ENCODE measurements at places on chromosomes 2 and 18. TPM values are rescaled to one million over a fixed set of nuclear protein-coding genes. Genes with fewer than 3 reads are reported as not detected.

GRCh38 chr2:18540872-18541271, 19.6 kb downstream of the RDH14 start:
- DNase-seq: no peak

- no peak for DNase-seq
These were observed 3.4 kb upstream of the EFEMP1 start for GRCh38 chr2:55926974-55927373.

DNA sequence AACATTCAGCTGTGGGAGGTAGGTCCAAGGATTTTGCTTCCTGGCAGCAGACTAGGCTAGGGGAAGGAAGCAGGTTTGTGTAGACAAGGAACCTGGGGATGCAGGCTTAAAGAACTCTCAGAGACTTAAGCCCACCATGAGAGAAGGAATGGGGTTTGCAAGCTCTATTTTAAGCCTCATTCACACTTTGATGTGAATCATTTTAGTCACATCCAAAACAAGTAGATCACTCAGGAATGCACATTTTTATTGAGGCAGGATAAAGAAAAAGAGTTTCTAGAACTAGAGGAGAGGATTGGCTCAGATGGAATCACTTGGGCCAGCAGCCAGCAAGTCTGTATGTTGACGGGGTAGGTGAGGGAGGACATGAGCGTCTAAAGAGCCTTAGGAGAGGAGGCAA, 3.3 kb upstream of the NAPG start:
- no peak for DNase-seq

The FEZ2 gene
- total RNA-seq: 17.6 TPM

The UNC80 gene
- not detected for total RNA-seq

- DNase-seq: no peak
These were observed 533.5 kb downstream of the TNS1 start for GRCh38 chr2:217469203-217469810.

GRCh38 chr18:55783921-55784320, 195.9 kb upstream of the TCF4 start:
- DNase-seq: no peak

The REL gene
- total RNA-seq: 123 TPM

- no peak for DNase-seq
These were observed 242.9 kb upstream of the GYPC start for GRCh38 chr2:126413079-126413478.

- no peak for DNase-seq
These were observed 84.3 kb downstream of the COPS8 start for GRCh38 chr2:237170020-237170419.

DNA sequence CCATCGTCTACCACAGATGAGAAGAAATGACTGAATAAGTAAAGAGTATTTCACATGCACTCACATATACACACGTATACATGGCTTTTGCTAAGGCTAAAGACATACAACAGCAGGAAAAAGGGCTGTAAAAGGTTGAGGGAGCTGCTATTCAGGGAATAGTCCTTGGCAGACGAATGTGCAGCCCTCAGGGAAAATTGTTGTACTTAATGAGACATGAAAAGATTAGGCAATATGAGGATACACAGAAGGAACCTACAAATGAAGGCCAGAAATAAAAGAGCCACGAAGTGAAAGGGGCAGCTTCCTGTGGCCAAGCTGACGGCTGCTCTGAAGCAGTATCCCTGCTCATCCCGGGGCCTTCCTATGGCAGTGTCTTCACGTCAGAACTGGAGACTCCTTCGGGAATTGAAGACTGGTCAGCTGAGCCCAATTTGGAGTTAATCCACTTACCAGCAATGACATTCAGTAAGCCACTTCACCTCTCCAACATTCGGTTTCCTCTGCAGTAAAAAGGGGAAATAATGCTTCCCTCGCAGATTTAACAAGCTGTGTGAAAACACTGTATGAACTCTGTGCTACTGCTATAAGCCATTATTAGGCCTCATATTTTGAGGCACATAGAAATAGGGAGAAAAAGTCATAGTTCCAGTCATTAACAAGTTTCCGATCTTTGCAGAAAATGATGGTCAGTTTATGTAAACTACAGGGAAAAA, 221.8 kb downstream of the STK39 start:
- no peak for DNase-seq

DNA sequence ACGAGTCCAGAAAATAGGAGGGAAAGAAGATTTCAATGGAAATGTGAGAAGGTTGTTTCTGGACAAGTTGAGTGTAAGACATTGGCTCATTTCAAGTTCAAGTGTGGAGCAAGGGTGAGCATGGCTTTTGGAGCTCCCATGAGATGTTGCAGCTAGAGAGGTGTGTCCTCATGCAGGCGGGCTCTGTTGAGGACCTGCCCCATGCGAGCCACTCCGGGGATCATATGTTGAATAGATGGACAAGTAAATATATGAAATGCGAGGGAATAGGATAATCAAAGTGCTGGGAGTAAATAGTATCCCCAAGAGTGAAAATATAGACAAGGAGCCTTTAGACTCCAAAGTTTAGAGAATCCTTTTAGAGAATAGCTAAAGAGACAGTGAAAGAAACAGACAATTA, 200.4 kb upstream of the NRP2 start:
- DNase-seq: no peak

The CNRIP1 gene
- total RNA-seq: not detected

The NEB gene
- 0.27 TPM for total RNA-seq

DNA sequence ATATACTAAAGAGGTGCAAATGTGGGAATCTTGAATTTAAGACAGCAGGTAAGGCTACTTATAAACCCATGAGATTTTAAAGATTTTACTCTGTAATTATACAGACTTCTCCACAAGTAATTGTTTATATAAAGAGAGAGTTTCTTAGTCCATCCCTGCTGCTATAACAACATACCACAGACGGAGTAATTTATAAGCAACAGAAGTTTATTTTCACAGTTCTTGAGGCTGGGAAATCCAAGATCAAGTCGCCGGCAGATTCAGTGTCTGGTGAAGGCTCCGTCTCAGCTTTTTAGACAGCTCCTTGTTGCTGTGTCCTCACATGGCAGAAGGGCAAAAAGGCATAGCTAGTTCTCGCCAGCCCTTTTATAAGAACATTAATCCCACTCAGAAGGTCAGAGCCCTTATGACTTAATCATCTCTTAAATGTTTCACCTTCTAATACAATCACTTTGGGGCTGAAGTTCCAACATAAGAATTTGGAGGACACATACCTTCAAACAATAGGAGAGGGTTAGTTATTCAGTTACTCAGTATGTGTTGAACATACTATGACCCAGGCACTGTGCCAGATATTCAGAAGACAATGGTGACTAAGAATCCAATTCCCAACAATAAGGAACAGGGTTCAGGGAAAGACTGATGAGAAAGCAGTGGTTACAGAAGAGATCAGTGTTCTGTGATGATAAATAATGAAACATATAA, 466.0 kb downstream of the RIT2 start:
- DNase-seq: no peak

The PGAP1 gene
- 31.4 TPM for total RNA-seq
